Eye (tissue), 1 donor: ENCODE measurements at places on chromosomes 7 and 10.

DNA sequence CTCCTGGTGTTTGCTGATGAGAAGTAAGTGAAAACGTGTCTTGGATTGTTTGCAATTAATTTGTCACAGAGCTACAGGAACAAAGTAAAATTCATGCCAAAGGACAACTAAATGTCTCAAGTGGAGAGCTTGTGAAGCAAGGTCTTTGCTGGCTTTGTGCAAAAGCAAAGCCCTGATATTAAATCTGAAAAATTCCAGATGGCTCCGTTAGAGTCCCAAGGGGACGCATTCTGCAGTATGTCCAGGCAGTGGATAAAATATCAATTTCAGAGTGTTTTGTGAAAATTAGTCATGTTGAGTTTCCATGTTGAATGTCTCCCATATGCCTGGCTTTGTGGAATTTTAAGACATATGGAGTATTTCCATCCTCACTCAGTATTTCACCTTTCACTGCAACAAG lies 102.5 kb upstream of the PTN start:
- no peak for DNase-seq

DNA sequence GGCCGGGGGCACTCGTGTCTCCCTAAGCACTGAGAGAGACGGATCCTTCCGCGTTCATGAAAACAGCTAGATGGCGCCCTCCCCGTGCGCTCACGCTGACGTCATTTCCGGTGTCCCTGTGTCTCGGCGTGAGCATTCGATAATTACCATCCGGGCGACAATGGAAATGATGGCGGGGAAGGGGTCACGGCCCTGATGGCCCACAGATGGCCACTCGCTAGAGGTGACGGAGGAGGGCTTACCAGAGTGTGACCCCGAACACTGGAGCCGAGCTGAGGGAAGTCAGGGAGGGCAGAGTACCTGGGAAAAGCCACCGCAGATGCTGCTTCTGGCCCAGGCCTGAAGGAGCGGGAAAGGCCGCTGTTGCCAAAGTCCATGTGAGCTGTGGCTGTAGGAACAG lies 222.9 kb downstream of the TCERG1L start:
- no peak for DNase-seq

- peak; percentile 62 for DNase-seq
These were observed 443.4 kb upstream of the ANKRD30A start for GRCh38 chr10:36681751-36682632.

- DNase-seq = no peak
These were observed 491.4 kb downstream of the PLXNA4 start for GRCh38 chr7:132084776-132085388.

DNA sequence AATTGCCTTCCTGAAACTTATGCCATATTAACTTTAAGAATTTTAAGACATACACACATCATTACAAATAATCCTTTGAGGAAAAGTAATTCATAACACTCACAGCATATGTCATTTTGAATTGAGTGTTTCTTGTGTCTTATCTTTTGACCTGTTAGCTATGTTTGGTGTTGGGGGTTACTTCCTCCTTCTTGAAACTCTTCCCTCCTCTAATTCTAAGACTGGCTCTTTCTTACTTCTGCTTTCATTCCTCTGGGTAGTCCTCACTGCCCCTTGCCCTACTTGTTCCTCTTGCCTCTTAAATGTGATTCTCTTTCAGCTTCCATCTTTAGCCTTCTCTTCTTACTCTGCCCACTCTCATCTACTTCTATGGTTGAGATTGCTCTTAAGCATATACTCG lies 28.3 kb upstream of the PIP4K2A start:
- DNase-seq = no peak

GRCh38 chr10:72087392-72087968 lies 871 bp downstream of the SPOCK2 start:
- DNase-seq = peak; percentile 48

DNA sequence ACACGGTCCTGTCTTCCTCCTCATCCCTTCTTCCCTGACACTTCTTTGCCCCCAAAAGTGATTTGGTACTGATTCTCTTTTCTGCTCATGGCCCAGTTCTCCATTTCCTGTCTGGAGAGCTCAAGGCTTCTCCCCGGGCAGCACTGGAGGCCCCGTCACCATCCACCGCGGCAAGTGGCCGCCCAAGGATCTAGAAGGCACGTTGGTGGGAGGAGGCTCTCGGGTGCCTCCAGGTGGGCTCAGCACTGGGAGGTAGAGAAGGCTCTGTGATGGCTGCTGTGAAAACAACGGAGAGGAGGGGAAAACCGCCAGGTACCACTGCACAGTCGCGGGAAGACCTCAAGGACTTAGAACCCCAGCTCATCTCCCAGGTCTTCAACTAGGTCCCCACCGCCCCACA lies 134.4 kb downstream of the NEURL1 start:
- no peak for DNase-seq

DNA sequence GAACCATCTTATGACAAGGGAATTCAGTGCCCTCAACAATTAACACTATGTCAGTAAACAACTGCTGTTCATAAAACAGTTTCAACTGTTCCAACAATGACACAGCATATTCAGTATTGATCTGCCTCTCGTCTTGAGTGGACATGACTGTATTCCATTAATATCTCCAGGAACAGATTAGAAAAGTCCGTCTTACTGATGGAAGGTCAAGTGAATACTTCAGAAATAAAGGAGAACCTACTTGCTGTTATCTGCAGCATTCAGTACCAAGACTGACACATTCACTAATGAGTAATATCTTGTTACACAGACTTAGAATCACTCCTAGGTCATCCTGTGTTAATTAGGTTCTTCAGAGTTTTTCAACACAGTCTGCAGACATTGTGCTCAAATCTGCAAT lies 12.1 kb downstream of the KBTBD2 start:
- DNase-seq = peak; percentile 44

DNA sequence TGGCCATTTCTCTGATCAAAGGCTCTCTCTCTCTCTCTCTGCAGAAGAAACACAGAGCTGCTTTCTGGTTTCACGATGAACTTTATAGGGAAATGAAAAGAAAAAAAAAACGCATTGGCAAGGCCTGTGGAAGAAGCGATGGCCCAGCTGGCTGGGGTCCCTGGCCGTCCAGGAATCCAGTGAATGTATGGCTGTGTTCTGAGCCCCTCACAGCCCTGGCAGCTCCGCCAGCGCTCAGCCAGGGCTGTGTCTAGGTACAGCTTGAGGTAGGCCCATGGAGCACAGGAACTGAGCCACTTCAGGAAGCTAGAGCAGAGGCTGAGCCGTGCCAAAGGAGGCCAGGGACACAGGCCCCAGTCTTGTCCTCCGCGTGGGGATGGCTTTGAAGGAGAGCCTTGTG lies 13.1 kb upstream of the UCMA start:
- DNase-seq = no peak

DNA sequence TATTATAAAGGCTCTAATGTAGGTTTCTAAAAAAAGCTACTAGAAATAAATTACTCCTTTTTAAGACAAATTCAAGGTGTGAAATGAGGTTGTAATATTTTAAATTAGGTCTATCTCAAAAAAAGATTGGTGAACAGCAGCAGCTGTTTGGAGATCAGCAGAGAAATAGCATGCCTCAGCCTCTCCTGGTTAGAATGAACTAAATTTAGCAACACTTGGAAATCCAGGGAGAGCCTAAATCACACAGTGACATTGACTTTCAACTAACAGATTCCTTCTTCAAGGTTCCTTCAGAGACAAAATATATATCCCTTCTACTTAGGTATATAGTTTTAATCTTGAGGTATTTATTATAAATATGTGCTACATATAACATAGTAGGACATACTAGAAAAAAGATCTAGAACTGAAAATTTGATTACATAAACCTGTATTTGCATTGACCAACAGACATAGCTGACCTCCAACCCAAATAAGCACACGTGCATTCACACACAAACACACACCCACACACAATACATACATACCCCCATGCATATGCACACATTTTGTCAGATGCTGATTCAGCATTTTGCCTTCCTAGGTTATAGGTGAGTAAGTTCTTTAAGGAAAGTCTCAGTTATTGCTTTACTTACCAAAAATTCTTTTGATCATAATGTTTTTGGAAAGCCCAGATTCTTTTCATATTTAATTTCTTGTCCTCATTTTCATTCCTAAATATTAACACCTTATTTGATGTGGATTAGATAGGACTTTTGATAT lies 47.3 kb downstream of the DGKB start:
- no peak for DNase-seq

GRCh38 chr10:102930720-102931119 lies 12.6 kb downstream of the CNNM2 start:
- no peak for DNase-seq

- DNase-seq = no peak
These were observed 677.0 kb upstream of the POT1 start for GRCh38 chr7:125606671-125607070.

- peak; percentile 71 for DNase-seq
These were observed 120.1 kb downstream of the WDFY4 start for GRCh38 chr10:48804740-48805182.

GRCh38 chr10:133335246-133336117 lies 1.2 kb downstream of the CALY start:
- DNase-seq = peak; percentile 92

- DNase-seq = no peak
These were observed 10.6 kb upstream of the LRRC72 start for GRCh38 chr7:16515785-16516685.

GRCh38 chr7:38229386-38229785 lies 44.0 kb downstream of the TARP start:
- DNase-seq = no peak

GRCh38 chr7:122430710-122431109 lies 126.2 kb upstream of the FEZF1 start:
- DNase-seq = no peak

- peak; percentile 61 for DNase-seq
These were observed 77.3 kb downstream of the LRRN3 start for GRCh38 chr7:111168182-111168581.

DNA sequence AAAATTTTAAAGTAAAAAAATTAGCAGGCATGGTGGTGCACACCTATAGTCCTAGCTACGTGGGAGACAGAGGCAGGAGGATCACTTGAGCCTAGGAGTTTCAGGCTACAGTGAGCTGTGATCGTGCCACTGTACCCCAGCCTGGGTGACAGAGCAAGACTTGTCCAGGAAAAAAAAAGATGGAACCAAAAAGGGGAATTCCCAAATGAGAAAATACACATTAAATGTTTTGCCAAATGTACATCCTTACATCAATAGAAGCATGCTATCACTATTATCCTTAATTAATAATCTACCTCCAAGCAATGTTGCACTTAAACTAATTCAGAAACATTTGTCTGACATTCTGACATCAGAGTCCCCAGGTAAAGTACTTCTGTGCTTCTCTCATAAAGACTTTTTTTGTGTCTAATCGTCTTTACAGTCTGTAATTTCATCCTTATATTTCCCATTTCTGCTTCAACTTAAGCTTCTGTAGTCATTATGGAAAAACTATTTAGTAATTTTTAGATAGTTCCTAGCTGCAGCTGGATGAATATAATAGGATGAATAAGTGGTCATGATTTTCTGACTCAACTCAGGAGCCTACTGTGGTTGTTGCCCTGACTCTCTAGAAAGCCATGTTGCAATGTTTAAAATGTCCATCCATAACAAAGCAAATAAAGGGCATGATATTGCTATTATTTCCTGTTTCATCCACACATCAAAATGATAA lies 57.7 kb downstream of the MYPN start:
- no peak for DNase-seq

- no peak for DNase-seq
These were observed 8.1 kb downstream of the MKLN1 start for GRCh38 chr7:131335639-131336381.

- peak; percentile 30 for DNase-seq
These were observed 137.3 kb downstream of the ELMO1 start for GRCh38 chr7:37311355-37311754.
